ENCODE measurements at places on chromosomes 1 and 21. TPM values are rescaled to one million over a fixed set of nuclear protein-coding genes. Genes with fewer than 3 reads are reported as not detected.
A peak's percentile ranks its signal among the peaks of the same experiment; 100 is the strongest.

The MAP10 gene
- total RNA-seq: 0.86 TPM

- H3K27ac ChIP-seq: no peak overlapping the region
- no peak overlapping the region for H3K4me3 ChIP-seq
- DNase-seq: no peak
- peaks cover 29% of the 10 kb centered on the region for H3K4me1 ChIP-seq
These were observed 2.0 kb upstream of the RAB7B start for GRCh38 chr1:206005234-206005633.

The CLDN14 gene
- not detected for total RNA-seq

The NHLH2 gene
- total RNA-seq: not detected

DNA sequence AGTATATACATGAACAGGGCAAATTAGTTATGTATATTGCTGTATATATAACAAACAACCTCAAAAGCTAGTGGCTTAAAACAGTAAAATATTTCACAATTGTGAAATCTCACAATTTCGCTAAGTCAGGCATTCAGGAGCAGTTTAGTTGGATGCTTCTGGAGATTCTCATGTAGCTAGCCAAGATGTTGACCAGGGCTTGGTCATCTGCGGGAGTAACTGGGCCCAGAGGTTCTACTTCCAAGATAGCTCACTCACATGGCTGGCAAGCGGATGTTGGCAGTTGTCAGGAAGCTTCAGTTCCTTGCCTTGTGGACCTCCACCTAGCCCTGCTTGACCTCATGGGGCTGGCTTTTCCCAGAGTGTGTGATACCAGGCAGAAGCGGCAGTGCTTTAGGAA is 95.6 kb downstream of the TTC3 start:
- no peak overlapping the region for H3K4me3 ChIP-seq
- H3K4me1 ChIP-seq: no peaks in the 10 kb centered on the region
- no peak for DNase-seq
- H3K36me3 ChIP-seq: peaks cover 31% of the 10 kb centered on the region
- H3K27me3 ChIP-seq: no peaks in the 10 kb centered on the region
- H3K27ac ChIP-seq: no peak overlapping the region

The CFHR4 gene
- not detected for total RNA-seq

The CASQ2 gene
- total RNA-seq: not detected

- no peak overlapping the region for H3K4me3 ChIP-seq
- no peak for DNase-seq
- H3K27me3 ChIP-seq: peaks cover 6% of the 10 kb centered on the region
- H3K4me1 ChIP-seq: no peaks in the 10 kb centered on the region
These were observed 51.3 kb downstream of the PTGS2 start for GRCh38 chr1:186628910-186629309.

DNA sequence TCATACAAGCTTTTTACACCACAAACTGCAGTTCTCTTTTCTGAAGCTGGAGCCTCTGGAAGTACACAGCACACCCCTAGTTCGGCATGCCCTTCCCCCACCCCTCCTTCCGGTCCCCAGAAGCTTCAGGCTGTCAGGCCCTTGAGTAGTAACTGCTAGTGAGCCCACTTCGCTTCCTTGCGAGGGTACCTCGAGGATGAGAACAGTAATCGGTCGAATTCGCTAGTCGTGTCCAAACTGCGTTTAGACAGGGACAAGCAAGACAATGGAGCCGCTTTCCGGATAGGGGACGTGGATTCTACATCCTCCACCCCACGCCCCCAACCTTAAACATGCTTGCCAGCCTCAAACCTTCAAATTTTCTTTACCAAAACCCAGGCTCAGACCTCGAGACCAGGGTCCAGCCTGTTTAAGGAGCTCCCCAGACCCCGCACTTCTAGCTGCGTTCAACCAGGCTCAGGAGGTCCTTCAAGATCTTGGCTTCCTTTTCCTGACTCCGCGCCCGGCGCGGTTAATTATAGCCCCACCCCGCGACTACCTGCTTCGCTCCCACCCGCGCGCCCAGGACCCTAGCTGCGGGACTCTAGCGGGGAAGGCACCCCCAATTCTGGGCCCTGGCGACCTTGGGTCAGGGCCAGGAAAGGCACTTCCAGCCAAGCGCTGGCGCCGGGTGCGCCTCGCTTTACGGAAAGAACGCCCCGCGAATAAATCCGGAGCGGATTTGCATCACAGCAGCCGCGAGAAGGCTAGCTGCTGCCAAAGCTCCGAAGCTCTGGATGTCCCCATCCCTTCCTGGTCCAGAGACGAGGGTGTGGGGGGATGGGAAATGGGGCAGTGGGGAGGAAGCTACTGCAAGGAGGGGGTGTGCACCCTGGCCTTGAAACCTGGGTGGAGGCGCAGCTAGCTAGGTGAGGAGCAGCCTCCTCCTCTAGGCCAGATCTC is 8.1 kb upstream of the TSPAN1 start:
- peak overlapping the region; percentile 76 for H3K4me3 ChIP-seq
- H3K27ac ChIP-seq: peak overlapping the region; percentile 72
- H3K27me3 ChIP-seq: peaks cover 2% of the 10 kb centered on the region
- DNase-seq: peak; percentile 63

DNA sequence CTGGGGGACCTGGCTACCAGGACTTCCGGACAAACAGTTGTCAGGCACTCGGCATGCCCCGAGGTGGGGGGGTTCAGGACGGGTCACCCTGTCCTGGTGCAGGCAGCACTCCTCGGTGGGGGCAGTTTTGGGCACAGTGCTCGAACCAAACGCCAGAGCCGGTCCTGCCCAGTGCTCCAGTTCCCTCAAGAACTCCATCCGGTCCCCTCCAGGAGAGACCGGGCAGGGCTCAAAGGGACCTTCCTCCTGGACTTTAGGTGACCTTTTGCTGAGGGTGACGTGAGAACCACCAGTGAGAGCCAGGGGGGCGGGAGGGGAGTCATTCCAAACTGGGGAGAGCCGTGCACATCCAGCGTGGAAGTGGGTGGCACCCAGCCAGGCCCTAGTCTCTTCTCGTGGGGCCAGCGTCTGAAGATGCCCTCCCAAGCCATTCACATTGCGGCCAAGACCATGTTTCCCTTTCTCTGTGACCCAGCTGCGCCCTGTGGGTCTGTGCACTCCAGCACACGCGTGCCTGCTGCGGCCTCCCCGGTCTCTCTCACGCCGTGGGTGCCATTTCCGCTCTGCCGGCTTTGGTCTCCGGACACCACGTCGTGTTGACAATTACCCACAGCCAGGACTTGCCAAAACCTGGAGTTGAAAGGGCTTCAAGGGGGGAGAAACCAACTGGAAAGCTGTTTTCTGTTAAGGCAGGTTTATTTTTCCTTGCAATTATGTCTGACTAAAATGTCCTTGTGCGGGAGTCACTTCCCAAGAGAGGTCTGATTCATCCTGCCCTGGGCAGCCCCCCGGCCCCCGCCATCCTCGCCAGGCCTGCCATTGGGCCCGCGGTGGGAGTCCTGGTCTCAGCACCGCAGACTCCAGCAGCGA is 178.8 kb upstream of the ARHGEF16 start:
- no peak for DNase-seq
- H3K4me3 ChIP-seq: no peak overlapping the region
- no peaks in the 10 kb centered on the region for H3K4me1 ChIP-seq
- H3K36me3 ChIP-seq: no peaks in the 10 kb centered on the region
- H3K27ac ChIP-seq: no peak overlapping the region

The TNFSF4 gene
- total RNA-seq: 0.26 TPM

DNA sequence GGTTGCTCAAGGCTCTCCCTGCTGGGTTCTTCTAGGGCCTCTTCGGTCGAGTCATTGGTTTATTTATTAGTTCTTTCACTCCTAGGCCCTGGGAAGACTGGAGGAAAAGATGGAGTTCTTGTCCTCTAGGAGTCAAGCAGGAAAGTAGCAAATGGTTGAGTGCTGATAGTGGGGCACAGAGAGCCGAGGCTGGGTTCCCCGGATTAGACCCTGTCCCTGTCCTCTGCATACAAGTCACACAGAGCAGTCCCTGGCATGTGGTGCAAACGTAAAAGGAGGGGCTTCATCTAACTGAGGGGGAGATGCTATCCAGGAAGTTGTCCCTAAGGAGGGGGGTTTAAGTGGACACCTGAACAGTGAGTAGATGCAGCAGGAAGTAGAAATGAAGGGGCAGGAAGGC is 19.2 kb upstream of the KCNE2 start:
- H3K36me3 ChIP-seq: no peaks in the 10 kb centered on the region
- H3K27ac ChIP-seq: no peak overlapping the region
- DNase-seq: no peak
- H3K27me3 ChIP-seq: peaks cover 3% of the 10 kb centered on the region
- peaks cover 9% of the 10 kb centered on the region for H3K4me1 ChIP-seq

GRCh38 chr1:944341-945325 is 14.4 kb downstream of the NOC2L start:
- H3K4me3 ChIP-seq: no peak overlapping the region
- H3K4me1 ChIP-seq: peaks cover 8% of the 10 kb centered on the region
- no peak overlapping the region for H3K27ac ChIP-seq
- peaks cover 7% of the 10 kb centered on the region for H3K27me3 ChIP-seq
- H3K36me3 ChIP-seq: peaks cover 32% of the 10 kb centered on the region

DNA sequence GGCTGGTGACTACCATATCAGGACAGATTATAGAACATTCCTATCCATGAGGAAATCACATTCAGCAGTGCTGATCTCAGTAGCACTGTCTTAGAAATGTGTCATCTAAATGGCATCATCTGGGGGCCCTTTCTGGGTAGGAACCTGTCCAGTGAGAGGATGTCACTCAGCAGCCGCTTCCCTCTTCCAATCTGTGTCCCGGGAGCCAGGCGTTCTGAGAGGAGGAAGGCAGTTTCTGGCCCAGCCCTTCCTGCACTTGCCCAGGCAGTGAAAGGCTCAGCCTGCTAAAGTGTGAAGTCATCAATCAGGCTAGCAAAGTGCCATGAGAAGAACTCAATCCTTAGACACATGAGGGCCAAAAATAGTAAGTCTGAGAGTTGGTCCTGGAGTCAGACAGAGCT is 25.6 kb downstream of the RAB4A start:
- H3K27me3 ChIP-seq: no peaks in the 10 kb centered on the region
- H3K4me1 ChIP-seq: no peaks in the 10 kb centered on the region
- no peak overlapping the region for H3K27ac ChIP-seq
- DNase-seq: no peak
- H3K4me3 ChIP-seq: no peak overlapping the region

- no peak overlapping the region for H3K4me3 ChIP-seq
- H3K36me3 ChIP-seq: no peaks in the 10 kb centered on the region
- H3K4me1 ChIP-seq: peaks cover 9% of the 10 kb centered on the region
- H3K27me3 ChIP-seq: no peaks in the 10 kb centered on the region
- no peak overlapping the region for H3K27ac ChIP-seq
These were observed 55.5 kb upstream of the PSEN2 start for GRCh38 chr1:226814751-226815537.

The PLA2G2A gene
- not detected for total RNA-seq

The HMCN1 gene
- total RNA-seq: not detected

DNA sequence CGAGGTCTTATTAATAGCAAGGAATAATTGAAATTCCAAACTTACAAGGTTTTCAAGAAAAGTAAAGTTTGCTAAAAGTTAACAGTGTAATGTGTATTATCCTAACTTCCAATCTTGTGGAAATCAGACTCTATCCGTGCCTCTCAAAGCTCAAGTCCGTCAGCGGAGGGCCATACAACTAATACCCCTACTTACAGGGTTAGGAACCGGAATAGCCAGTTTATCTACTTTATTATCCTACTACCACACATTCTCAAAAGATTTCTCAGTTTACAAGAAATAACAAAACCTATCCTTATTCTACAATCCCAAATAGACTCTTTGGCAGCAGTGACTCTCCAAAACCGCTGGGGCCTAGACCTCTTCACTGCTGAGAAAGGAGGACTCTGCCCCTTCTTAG is 457.8 kb downstream of the PTPRC start:
- no peak overlapping the region for H3K4me3 ChIP-seq
- H3K27ac ChIP-seq: no peak overlapping the region
- H3K27me3 ChIP-seq: no peaks in the 10 kb centered on the region
- DNase-seq: no peak
- no peaks in the 10 kb centered on the region for H3K36me3 ChIP-seq

GRCh38 chr1:1013922-1014648 is 788 bp downstream of the ISG15 start:
- H3K4me3 ChIP-seq: peak overlapping the region; percentile 86
- H3K27ac ChIP-seq: peak overlapping the region; percentile 90
- H3K36me3 ChIP-seq: peaks cover 3% of the 10 kb centered on the region
- DNase-seq: peak; percentile 49

The LRRC3 gene
- 2.6 TPM for total RNA-seq

The RGS4 gene
- total RNA-seq: not detected

DNA sequence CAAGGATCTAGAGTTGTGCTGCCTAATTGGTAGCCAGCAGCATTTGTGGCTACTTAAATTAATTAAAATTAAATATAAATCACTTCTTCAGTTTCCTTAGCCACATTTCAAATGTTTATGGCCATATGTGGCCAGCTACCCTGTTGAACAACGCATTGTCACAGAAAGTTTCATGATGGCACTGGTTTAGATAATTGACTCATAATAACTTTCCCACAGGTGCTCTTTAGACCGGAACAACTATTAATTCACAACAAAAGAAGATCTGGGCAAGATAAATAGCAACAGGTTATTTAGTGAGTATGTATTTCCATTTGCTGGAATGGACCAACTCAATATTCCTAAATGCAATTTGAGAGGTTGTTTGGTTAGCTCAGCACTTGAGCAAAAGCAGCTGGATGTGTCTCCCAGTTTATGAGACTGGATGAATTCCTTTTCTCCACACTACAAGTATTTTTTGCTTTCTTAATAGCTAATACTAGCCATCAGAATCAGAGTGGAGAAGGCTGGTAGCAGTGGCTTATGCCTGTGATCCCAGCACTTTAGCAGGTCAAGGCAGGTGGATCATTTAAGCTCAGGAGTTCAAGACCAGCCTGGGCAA is 3.7 kb upstream of the AMIGO1 start:
- H3K27ac ChIP-seq: no peak overlapping the region
- DNase-seq: no peak
- no peaks in the 10 kb centered on the region for H3K27me3 ChIP-seq
- H3K36me3 ChIP-seq: no peaks in the 10 kb centered on the region
- no peak overlapping the region for H3K4me3 ChIP-seq

DNA sequence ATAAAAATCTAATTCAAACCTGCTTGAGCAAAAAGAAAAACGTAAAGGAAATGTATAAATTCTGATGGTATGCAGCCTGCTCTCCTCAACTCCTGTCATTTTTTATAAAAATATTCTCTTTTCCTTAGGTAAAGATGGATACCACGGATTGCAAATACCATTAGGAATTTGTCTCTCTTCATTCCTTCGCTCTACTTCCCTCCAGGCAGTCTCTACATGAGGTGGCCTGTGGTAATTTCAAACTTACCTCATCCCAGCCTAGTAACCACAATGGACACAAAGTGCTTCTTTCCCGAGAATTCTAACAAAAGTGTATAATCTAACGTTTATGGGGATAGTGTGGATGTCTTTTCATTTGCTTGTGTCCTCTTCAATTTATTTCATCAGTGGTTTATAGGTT is 239.5 kb upstream of the LRRC7 start:
- no peaks in the 10 kb centered on the region for H3K27me3 ChIP-seq
- H3K27ac ChIP-seq: no peak overlapping the region
- H3K4me1 ChIP-seq: no peaks in the 10 kb centered on the region
- DNase-seq: no peak
- no peak overlapping the region for H3K4me3 ChIP-seq
- no peaks in the 10 kb centered on the region for H3K36me3 ChIP-seq

Data from activated CD4-positive, alpha-beta memory T cell treated with anti-CD3 and anti-CD28 coated beads for 36 hours (primary cell).